ENCODE measurements at places on chromosomes 7 and 10.

DNA sequence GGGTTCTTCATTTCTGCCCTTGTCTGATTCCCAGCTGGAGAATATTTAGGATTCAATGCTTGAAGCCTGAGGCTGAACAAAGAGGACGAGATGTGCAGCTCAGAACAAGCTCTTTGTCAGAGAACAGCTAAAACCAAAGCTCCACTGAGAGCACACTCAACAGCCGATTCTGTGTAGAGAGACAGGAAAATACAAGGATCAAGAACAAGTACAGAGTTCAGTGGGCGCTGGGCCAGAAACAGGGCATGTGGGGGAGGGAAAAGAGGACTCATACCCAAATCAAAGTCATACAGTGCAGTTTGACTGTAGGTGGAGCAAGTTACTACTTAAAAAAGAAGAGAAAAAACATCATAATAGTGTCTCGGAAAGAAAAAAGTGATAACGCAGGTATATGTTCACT lies at the start of gene AGMO:
Gene AGMO, minus strand, starts transcription at position 181 of the 400 bp plus-strand sequence.
- DNase-seq, result peak; percentile 88

DNA sequence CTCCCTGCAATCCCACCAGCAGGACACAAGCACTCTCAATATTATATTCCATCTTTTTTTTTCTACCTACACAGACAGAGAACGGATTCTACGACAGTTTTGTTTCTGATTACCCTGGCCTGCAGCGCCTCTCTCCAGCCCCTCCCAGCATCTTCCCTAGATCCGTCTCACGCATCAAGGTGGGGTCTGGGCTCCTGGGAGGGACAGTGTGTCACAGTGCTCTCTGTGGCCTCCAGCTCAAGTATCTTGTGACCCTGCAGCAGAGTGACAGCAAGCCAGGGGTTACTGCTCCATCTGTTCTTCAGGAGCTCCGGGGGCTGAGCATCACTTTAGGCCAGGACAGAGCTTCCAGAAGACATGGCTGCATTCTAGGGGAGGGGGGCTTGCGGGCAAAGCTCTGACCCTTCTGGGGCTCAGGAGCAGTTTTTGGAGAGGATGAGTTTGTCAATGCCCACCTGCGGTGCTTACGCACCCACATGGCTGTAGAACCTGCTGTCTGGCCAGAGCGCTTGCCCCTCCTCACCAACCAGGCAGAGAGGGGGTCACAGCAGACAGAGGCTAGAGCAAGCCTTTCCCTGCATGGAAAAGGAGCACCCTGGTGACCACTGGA lies 22.6 kb downstream of the MYO1G start:
- DNase-seq, result no peak

DNA sequence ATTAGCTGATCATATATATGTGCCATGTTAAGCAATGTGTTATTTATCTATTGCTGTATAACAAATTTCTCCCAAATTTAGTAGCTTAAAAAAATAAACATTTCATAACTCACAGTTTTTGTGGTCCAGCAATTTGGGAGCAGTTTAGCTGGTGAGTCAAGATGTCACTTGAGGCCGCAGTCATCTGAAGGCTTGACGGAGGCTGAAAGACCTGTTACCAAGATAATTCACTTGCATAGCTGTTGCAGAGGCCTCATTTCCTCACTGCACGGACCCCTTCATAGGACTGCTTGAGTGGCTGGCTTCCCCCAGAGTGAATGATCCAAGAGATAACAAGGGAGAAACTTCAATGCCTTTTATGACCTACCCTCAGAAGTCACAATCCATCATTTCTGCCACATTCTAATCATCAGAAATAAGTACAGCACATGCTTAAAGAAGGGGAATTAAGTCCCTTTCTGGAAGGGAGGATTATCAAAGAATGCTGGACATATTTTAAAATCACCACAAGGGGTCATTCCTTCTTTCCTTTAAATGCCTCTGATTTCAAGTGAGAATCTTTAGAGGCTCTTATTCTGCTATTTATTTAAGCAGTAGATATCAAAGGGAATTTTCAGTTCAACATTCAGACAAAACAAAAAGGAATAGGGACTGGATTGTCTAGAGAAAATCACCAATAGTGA lies 10.5 kb upstream of the SRPK2 start:
- DNase-seq, result peak; percentile 67

DNA sequence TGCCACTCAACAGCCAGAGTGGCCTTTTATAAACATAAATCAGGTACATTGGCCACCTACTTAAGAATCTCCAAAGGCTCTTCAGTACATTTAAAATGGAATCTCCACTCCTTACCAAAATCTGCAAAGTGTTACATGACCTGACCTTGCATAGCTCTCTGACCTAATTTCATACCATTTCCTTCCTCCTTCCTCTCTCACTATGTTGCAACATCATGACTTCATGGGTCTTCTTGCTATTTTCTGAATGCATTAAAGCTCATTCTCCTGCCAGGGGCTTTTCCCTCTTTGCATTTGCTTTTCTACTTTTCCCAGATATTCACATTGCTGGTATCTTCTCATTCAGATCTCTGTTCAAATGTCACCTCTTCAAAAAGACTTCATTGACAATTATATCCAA lies 22.1 kb upstream of the PPP1R17 start:
- no peak for DNase-seq

DNA sequence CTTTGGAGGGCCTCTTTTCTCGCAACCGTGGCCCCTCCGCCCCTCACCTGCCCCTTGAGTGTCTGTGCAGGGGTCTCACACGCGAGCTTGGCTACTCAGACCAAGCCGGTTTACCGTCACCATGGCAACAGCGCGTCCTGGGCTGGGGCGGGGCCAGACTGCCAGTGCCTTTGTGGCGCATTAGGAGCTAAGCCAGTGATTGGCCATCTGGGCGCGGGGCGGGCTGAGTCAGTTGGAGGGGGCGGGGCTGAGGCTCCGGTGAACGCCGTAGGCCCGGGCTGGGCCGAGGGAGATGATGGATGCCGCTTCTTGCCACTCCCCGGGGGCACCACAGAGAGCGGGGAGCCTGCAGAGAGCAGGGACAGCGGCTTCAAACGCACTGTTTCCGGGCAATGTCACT lies 48.7 kb upstream of the FXYD4 start:
- DNase-seq, result peak; percentile 80

GRCh38 chr10:112842832-112843360 lies 107.2 kb upstream of the TCF7L2 start:
- peak; percentile 11 for DNase-seq

GRCh38 chr10:43284341-43284910 lies 17.6 kb upstream of the RASGEF1A start:
- DNase-seq, result peak; percentile 25

DNA sequence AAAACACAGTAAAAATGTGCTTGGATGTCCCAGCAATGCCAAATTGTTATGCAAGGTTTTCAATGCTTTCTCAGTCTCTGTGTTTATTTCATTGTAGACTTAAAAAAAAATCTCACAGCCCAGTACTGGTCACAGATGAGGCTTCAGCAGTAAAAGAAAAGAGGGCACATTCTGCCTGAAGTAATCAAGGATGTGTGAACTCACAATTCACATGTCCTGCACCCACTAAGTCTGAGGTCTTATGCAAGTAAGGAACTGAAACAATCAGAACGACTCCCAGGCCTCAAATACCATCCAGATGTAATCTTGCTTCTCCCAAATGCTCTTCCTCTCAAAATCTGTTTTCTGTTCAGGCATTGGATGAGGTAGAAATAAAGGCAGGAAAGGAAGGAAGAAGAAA lies 33.7 kb downstream of the ADRB1 start:
- DNase-seq, result no peak

DNA sequence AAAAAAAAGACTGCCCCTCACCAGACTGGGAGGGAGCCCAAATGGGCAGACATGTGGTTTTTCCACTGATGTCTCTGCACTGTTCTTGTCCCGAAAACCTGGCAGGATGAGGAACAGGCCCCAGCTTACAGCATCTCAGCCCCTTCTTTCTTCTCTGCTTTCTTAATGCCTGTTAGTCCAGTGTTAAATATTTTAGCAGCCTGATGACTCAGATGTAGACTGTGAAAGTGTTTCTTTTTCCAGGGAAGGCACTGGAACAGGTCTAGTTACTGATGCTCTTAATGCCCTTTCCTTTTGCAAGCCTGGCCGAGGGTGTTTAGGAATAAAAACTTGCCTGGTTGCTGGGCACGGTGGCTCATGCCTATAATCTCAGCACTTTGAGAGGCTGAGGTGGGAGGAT lies 107.7 kb downstream of the TACC2 start:
- DNase-seq, result no peak

- DNase-seq, result no peak
Observed at GRCh38 chr10:114394531-114394930, 9.8 kb downstream of the AFAP1L2 start.

DNA sequence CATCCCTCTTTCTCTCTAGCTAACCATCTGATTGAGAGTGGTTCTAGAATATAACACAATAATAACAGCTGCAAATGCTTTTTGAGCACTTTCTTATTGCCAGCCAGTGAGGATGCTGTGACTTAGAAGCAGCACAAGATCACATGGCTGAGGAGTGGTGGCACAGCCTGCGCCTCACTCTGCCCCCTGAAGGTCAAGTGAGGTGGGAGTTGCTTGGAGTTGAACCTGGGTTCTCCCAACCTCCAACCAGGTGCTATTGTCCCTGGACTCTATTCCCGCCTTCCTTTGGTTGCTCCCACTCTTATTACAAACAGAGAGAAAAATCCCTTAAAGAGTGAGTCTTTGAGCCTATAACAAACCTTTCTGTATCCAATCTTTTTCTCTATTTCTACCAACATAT lies 280.3 kb upstream of the PODXL start:
- DNase-seq, result no peak

DNA sequence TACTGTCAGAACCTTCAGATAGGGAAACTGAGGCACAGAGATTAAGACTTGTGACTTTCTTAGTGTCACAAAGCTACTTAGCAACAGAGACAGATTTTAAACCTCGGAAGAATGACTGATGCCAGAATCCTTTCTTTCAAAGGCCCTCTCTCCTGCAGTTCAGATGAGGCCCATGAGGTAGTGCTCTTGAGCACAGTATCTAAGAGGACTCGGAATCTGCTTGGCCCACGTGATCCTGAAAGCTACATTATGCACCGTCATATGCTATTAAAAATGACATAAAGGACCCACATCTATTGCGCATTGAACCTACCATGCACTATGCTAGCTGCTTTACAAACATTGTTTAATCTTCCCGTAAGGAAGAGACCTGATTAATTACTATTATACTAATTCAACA lies 355.9 kb downstream of the SFMBT2 start:
- DNase-seq, result peak; percentile 12

GRCh38 chr7:30726296-30727006 lies 25.5 kb upstream of the INMT start:
- DNase-seq, result no peak

DNA sequence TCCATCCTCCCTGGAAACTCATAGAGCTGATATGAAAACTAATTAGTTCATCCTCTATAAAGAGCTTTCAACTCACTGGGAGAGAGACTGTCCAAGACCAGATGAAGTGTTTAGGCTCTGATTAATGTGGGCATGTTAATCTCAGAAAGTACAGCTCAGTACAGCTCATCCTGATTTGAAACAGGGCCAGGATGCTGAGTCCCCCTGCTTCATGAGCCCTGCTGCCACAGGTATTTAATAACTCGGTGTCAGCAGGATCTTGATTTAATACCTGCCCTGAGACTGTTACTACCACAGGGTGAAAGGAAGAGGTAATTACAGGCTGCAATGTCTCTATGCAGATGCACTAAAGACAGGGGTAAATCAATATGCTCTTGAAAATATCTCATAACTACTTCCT lies 10.8 kb downstream of the LMOD2 start:
- DNase-seq, result no peak

DNA sequence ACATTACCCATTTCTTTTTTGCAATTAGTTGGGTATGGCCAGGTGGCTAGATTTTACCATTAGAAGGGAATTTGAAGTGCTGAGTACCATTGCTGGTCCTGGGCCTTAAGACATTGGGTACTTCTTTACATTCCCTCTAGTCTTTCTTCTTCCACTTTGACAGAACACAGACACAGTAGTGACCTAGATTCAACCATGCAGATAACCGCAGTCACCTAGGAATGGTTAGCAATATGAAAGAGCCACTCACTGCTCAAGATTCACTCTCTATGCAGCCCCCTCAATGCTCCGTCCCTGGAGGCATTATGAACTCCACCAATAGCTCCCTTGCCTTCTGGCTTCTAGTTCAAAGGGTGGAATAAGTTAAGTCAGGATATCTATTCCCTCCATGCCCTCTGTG lies 16.2 kb upstream of the PON1 start:
- no peak for DNase-seq

- no peak for DNase-seq
Observed at GRCh38 chr7:1692515-1693418, 22.7 kb downstream of the ELFN1 start.

DNA sequence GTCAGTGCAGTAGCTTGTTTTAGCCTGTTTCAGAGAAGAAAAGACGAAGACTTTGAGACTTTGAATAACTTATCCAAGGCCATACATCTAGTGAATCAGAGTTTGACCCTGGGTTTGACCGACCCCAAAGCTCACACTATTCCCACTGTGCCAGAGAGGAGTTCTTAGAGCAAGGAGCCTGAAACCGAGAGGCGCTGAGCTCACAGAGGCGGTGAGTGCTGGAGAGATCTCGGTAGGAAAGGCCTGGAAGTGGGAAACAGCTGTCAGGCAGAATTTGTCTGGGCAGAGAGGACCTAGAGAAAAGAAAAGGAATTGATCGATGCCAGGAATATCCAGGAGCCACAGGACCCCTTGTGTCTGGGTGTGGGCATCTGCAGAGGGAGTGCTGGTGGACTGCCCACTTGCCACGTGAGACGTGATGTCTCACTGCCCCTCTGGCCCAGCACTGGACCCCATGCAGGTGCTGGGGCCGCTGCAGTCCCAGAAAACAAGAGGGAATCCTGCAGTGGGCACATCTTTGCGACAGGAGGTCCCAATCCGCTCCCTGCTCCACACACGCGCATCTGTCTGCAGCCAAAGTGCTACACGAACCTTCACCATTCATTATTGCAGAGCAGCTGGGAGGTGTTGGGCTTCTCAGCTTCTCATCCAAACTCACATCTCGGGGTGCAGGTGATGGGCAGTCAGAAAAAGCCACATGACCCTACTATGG lies 6.2 kb downstream of the CALML3 start:
- DNase-seq, result no peak

- DNase-seq, result no peak
Observed at GRCh38 chr7:620885-621284, 101.2 kb upstream of the PDGFA start.

DNA sequence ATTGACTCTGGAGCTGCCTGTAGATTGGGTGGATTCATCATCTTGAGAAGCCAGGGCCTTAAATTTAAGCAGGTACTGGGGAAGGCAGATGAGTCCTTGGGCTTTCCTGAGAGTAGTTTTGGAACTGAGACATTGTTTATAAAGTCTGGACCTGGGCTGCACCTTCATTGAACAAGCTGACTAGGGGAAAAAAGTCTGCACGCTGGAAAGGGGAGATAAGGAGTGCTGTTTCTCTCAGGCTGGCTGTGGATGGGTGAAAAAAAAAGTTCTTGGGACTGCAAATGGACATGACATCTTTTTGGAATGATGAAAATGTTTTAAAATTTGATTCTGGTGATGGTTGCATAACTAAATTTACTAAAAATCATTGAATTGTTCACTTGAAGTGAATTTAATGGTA lies 12.0 kb downstream of the SEC24C start:
- DNase-seq, result no peak

DNA sequence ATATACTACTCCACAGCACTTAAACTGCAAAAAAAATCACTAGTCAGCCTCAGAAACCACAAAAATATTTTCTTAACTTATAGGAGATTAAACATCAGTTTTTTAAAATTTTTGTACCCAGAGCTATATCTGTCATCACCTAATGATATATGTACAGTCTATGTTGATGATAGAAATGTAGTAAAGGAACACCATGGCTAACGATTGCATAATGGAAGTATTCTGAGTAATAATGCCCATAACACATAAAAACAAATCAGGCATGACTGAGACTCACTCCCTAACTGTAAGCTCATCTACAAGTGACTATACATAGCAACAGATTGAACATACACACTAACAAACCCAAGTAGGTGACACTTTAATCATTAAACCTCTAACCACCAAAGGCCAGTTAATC lies 51.3 kb downstream of the TSPAN12 start:
- no peak for DNase-seq

Data from dermis blood vessel endothelial cell (primary cell).